ENCODE measurements at places on chromosomes 1 and 21. TPM values are rescaled to one million over a fixed set of nuclear protein-coding genes. Genes with fewer than 3 reads are reported as not detected.

GPX7 gene
- 8.6 TPM for total RNA-seq

LINGO4 gene
- total RNA-seq: 0.19 TPM

URB1 gene
- total RNA-seq: 17.4 TPM

HUNK gene
- total RNA-seq: 1.5 TPM

CLEC20A gene
- total RNA-seq: not detected

TFAP2E gene
- total RNA-seq: 0.72 TPM

CD1E gene
- total RNA-seq: 0.44 TPM

PAX7 gene
- total RNA-seq: not detected

TAF13 gene
- 24.3 TPM for total RNA-seq

FABP3 gene
- 15.5 TPM for total RNA-seq

CFAP141 gene
- not detected for total RNA-seq

RGSL1 gene
- total RNA-seq: not detected

BARHL2 gene
- not detected for total RNA-seq

PHLDA3 gene
- 192 TPM for total RNA-seq

KCNE2 gene
- total RNA-seq: not detected

CHI3L1 gene
- 207 TPM for total RNA-seq

INAVA gene
- total RNA-seq: 0.95 TPM

KCNK2 gene
- 0.48 TPM for total RNA-seq

ROR1 gene
- total RNA-seq: 17.9 TPM

NES gene
- total RNA-seq: 76.4 TPM

NUP210L gene
- total RNA-seq: 0.06 TPM

S100A16 gene
- 136 TPM for total RNA-seq

GSTM3 gene
- total RNA-seq: 223 TPM

HSPA6 gene
- total RNA-seq: 134 TPM

KCNJ9 gene
- total RNA-seq: not detected

TP73 gene
- not detected for total RNA-seq

DMBX1 gene
- not detected for total RNA-seq

TCHH gene
- total RNA-seq: 1.3 TPM

NBPF10 gene
- 1.6 TPM for total RNA-seq

STUM gene
- 1.9 TPM for total RNA-seq

PDC gene
- total RNA-seq: not detected

PRDM15 gene
- total RNA-seq: 8.3 TPM

CD1B gene
- 0.38 TPM for total RNA-seq

ASB17 gene
- not detected for total RNA-seq

AADACL4 gene
- total RNA-seq: 0.28 TPM

FCGR1A gene
- 8.7 TPM for total RNA-seq

FCRL1 gene
- 0.28 TPM for total RNA-seq

ADORA3 gene
- total RNA-seq: 19.5 TPM

TCP10L gene
- 0.47 TPM for total RNA-seq
